Neural progenitor cell (in vitro differentiated cells): ENCODE measurements at places on chromosomes 5 and 9. TPM values are rescaled to one million over a fixed set of nuclear protein-coding genes. Genes with fewer than 3 reads are reported as not detected.
A peak's percentile ranks its signal among the peaks of the same experiment; 100 is the strongest.

STPG3 gene
- not detected in 2 replicates for total RNA-seq

SCGB3A1 gene
- total RNA-seq, result not detected in 2 replicates

DNA sequence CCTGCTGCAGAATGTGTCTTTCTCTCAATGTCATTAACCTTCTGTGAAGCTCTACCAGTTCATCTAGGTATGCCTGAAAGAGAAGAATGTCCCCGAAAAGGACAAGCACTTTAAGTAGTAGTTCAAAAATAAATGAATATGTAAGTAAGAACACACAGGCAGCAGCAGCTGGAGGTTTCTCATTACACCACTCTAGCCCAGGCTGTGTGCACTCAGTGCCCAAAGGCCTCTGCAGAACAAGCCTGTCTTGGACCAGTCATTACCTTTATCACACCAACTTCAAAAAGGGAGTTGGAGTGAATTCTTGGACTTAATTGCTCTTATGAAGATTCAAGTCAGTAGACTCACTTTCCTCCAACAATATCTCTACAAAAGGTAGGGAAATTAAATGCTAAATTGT is 268.8 kb downstream of the MLLT3 start:
- no peaks in the 10 kb centered on the region for H3K36me3 ChIP-seq
- no peak overlapping the region for H3K27ac ChIP-seq
- no peak overlapping the region for H3K4me3 ChIP-seq
- no peaks in the 10 kb centered on the region for H3K27me3 ChIP-seq

GRCh38 chr5:134460551-134460950 is 48.9 kb upstream of the CDKN2AIPNL start:
- H3K36me3 ChIP-seq, result no peaks in the 10 kb centered on the region
- H3K27me3 ChIP-seq, result no peaks in the 10 kb centered on the region
- no peak overlapping the region for H3K27ac ChIP-seq
- no peaks in the 10 kb centered on the region for H3K4me1 ChIP-seq

DNA sequence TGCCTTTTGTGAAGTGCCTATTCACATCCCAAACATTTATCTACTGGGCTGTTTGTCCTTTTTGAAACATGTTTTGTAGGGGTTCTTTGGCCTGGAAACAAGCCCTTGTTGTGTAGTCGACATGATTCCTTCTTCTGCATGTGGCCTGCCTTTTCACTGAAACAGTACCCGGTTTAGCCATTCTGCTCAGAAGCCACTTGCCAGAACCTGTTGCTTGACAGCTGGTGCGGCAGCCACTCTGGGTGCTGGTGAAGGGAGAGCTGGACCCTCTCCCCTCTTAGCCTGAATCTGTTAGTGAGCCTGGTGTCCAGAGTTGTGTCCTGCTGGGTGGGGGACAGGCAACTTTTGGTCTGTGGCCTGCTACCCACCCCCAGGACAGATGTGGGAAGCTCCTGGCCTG is 128.8 kb upstream of the CACNA1B start:
- DNase-seq, result no peak
- no peak overlapping the region for H3K27ac ChIP-seq
- no peaks in the 10 kb centered on the region for H3K27me3 ChIP-seq
- H3K4me1 ChIP-seq, result peaks cover 6% of the 10 kb centered on the region
- peaks cover 7% of the 10 kb centered on the region for H3K36me3 ChIP-seq
- no peak overlapping the region for H3K4me3 ChIP-seq

- H3K36me3 ChIP-seq, result no peaks in the 10 kb centered on the region
- no peak overlapping the region for H3K27ac ChIP-seq
- H3K27me3 ChIP-seq, result no peaks in the 10 kb centered on the region
- no peak overlapping the region for H3K4me3 ChIP-seq
- H3K4me1 ChIP-seq, result no peaks in the 10 kb centered on the region
- peak; percentile 85 for DNase-seq
Observed at GRCh38 chr9:128034821-128035652, 32.1 kb downstream of the NAIF1 start.
